ENCODE measurements at places on chromosomes 5 and 9.

- no peak for DNase-seq
Observed at GRCh38 chr5:369151-369868, 47.8 kb downstream of the AHRR start.

DNA sequence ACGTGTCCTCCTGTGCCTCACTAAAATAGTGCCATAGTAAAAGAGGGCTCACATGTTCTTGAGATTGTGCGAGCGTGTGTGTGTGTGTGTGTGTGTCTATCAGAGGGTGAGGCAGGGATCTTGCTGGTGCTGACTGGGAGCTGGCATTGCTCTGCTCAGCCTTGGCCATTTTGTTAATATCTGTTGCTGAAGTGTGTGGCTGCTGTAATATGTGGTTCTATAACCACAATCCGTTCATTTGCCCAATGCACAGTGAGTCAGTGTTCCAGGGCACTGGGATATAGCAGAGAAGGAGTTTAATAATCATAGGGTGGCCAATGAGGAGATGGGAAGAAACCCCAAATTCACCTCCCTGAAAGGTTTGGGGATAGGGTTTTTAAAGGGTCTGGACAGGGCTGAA, 61.3 kb downstream of the RASGRF2 start:
- no peak for DNase-seq

DNA sequence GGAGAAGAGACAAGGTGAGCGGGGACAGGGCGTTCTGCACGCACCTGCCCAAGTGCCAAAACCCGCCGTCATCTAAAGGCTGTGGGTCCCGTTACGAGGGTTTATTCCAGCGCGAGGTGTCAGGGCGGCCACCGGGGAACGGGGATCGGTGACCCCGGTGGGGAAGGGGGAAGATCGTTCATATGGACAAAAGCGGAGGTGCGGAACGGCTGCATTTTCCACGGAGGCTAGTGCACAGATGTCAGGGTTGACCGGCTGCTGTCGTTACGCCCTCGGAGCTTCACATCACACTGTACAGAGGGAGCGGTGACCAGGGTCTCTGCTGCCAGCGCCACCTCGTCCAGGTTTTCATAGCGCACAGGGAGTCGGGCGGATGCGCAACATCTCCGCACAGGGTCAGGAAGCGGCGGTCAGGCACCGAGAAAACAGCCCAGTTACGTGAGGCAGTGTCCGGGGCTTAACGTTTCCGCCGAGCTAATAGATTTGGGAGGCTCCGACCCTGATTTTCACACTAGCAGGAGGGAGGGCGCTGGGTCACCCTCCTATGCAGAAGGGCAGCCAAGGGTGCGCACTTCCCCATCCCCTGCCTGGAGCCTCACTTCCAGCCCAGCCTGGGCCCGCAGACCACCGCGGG, 13.5 kb downstream of the BTNL9 start:
- no peak for DNase-seq

DNA sequence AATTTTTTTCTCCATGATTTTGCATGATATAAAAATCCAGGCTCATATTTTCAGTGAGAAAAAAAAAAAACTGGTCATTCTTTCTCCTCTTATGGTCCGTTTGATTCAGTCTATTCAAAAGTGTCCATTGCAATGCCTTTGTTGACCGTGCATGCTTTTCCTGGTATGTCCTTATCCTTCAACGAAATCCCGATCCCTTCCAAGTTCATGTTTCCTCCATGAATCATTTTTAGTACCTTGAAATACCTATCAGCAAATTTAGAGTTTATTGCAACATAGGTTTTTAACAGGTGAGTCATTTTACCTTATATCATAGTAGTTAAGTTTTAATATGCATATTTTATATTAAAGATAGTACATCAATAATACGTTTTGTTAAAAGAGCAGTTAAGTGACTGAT, 773.8 kb upstream of the CHD1 start:
- no peak for DNase-seq

- DNase-seq = no peak
Observed at GRCh38 chr9:133873009-133873408, 119.1 kb downstream of the VAV2 start.

DNA sequence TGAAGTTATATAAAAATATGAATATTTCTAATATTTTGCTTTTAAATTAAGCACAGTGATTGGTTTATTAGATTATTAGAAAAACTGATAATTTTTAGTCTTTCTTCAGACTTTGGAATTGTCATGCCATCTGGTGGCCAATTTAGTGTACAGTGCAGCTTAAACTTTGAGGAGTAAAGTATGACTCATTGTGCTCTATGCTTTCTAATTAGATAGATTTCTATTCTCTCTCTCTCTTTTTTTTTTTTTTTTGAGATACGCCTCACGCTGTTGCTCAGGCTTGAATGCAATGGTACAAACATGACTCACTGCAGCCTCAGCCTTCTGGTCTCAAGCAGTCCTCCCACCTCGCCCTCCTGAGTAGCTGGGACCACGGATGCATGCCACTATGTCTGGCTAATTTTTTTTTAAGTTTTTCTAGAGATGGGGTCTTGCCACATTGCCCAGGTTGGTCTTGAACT, 42.1 kb upstream of the GPR21 start:
- DNase-seq = no peak

GRCh38 chr9:32884482-32884881, 101.1 kb downstream of the TMEM215 start:
- no peak for DNase-seq

All from esophagus squamous epithelium (tissue), 5 donors.